ENCODE measurements at places on chromosomes 6 and 20.

- DNase-seq, result no peak
Observed at GRCh38 chr6:15213838-15214400, 31.9 kb upstream of the JARID2 start.

- no peak for DNase-seq
Observed at GRCh38 chr6:168625602-168626001, 184.6 kb downstream of the SMOC2 start.

DNA sequence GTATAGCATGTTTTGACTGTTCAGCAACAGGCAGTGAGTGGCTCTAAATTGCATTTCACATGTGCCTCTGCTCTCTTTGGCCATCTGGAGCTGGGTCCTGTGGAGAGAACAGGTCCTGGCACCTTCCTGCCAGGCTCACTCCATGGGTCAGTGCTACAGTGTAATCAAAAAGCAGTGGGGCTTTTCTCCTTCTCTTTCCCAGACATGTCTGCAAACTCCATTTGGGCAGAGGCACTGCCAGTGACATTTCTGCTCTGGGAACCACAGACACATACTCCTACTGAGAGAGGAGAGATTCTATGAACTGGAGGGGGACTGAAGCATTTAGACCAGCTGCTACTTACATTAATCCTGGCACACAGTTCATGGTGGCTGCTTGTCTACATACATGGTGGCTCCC is 68.3 kb upstream of the TRAF3IP2 start:
- no peak for DNase-seq

- no peak for DNase-seq
Observed at GRCh38 chr20:44014807-44015732, 100.4 kb downstream of the TOX2 start.

GRCh38 chr6:53771785-53772624 is 22.8 kb upstream of the LRRC1 start:
- no peak for DNase-seq
